ENCODE measurements at places on chromosomes 11 and 22. TPM values are rescaled to one million over a fixed set of nuclear protein-coding genes. Genes with fewer than 3 reads are reported as not detected.
A peak's percentile ranks its signal among the peaks of the same experiment; 100 is the strongest.

DNA sequence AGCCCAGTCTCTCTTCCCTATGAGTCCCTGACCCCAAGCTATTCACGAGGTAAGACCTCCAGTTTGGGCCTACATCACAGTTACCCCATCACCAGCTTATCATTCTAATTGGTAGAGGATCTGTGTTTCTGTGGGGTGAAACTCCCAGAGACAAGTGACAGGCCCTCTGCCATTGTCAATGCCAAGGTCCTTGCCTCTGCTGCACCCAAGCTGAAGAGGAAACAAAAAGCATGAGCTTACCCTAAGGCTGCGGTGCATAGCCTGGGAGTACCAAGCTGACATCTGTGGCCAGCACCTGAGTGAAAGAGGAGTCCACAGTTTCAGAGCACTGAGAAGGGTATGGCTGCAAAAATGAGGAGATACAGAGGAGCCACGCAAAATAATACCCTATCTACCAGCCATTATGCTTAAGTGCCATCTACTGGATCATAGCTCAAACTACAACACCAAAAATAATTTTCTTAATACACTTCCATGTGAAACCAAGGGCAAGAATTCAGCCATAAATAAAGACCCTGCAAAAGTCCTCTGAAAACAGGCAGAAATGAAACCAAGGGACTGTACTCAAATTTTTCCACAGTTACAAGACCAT lies 62.3 kb upstream of the ANO5 start:
- H3K4me3 ChIP-seq = no peak overlapping the region
- peak; percentile 77 for DNase-seq
- H3K27ac ChIP-seq = no peak overlapping the region
- H3K36me3 ChIP-seq = no peaks in the 10 kb centered on the region

DNA sequence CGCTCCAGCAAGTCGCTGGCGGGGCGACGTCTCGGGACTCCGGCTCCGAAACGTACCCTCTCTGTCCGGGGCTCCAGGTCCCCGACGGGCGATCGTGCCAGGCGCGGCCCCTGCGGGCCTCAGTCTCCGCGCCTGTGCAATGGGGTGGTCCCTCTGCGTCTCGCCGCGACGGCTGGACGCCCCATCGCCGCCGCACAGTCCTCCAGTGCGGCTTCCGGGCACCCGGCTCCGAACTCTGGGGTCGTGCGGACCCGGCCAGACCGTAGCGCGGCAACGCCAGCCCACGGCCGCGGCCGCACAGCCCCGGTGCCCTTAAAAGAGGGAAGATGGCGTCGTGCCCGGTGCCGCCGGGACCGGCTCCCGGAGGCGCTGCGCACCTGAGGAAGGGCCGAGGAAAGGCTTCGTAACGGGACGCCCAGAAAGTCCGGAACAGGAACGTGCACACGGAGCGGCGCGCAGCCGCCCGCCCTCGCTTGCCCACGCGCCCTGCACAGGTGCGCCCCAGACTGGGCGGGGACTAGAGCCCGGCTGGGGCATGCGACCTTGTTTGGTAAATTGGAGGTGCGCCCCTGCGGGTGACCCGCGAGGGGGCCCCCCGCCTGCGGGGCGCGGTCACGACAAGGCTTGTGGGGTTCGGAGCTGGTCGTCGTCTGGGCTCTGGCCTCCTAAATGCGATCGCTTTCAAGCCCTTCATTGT lies 525 bp downstream of the BIK start:
- H3K4me3 ChIP-seq = peak overlapping the region; percentile 38
- peaks cover 51% of the 10 kb centered on the region for H3K27me3 ChIP-seq
- H3K27ac ChIP-seq = no peak overlapping the region
- peaks cover 4% of the 10 kb centered on the region for H3K4me1 ChIP-seq
- H3K36me3 ChIP-seq = no peaks in the 10 kb centered on the region
- DNase-seq = no peak

DNA sequence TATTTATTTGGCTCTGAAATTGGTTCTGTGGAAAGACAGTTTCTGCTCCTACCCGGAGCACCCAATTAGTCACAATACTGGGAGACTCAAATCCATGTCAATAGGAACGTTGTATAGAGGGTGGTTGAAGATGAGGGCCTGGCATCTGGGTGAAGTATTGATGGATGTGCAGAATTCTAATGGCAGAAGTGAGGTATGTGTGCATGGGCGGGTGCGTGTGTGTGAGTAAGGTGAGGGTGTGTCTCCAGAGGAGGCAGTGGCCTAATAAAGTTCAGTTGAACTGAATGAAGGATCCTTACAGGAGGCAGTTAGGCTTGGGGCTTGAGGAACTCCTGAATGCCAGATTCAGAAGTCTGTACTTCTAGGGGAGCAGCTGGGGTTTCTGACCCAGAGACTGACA lies 71.8 kb upstream of the B3GAT1 start:
- H3K27me3 ChIP-seq = no peaks in the 10 kb centered on the region
- DNase-seq = no peak
- H3K4me3 ChIP-seq = no peak overlapping the region

- H3K36me3 ChIP-seq = no peaks in the 10 kb centered on the region
- no peaks in the 10 kb centered on the region for H3K27me3 ChIP-seq
- no peak for DNase-seq
- no peaks in the 10 kb centered on the region for H3K4me1 ChIP-seq
- no peak overlapping the region for H3K27ac ChIP-seq
- H3K4me3 ChIP-seq = no peak overlapping the region
Observed at GRCh38 chr11:111194860-111195568, 50.5 kb upstream of the POU2AF2 start.

- no peak overlapping the region for H3K4me3 ChIP-seq
- H3K27me3 ChIP-seq = peaks cover 5% of the 10 kb centered on the region
- H3K4me1 ChIP-seq = no peaks in the 10 kb centered on the region
- no peak for DNase-seq
- no peaks in the 10 kb centered on the region for H3K36me3 ChIP-seq
Observed at GRCh38 chr11:57178334-57178733, 3.4 kb upstream of the LRRC55 start.

- no peak overlapping the region for H3K4me3 ChIP-seq
- H3K27me3 ChIP-seq = no peaks in the 10 kb centered on the region
- no peak overlapping the region for H3K27ac ChIP-seq
- no peaks in the 10 kb centered on the region for H3K36me3 ChIP-seq
- no peaks in the 10 kb centered on the region for H3K4me1 ChIP-seq
Observed at GRCh38 chr11:16403448-16403803, 47.1 kb upstream of the SOX6 start.

DNA sequence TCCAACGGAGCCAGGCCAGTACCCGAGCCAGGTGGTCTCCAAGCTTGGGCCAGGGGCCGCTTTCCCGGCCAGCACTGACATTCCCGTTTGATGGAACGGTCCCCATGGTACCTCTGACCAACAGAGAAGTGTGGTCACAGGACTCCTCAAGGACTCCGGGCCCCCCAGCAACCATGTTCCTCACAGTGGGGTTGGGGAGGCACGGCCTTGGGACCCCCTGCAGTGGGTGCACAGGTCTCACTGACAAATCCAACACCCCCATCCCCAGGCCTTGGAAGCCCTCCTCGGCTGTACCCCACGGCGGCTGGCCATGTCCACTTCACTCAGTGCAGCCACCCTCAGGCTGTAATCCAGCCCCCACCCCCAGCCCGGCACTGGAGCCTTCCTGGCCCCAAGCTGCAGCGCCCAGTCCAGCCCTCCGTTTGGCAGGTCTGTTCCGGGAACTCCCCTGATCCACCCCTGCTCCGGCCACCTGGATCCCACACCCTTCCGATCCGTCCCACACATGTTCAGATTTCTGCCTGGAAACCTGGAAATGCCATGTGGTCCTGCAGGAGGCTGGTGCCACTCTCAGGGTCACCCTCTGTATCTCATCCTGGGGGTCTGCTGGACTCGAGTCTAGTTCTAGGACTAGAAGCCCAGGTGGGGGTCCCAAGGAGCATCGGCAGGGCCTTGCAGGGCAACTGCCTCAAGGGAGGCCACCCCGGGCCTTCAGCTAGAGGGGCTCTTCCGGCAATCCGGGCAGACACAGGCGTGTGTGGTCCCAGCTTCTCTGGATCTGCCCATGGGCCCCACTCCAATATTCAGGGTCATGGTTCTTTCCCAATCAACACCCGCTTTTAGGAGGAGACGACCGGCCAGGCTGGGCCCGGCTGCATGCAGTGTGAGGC lies 26.6 kb downstream of the TBX1 start:
- no peaks in the 10 kb centered on the region for H3K27me3 ChIP-seq
- H3K4me3 ChIP-seq = no peak overlapping the region
- no peak overlapping the region for H3K27ac ChIP-seq
- H3K36me3 ChIP-seq = peaks cover 7% of the 10 kb centered on the region
- no peaks in the 10 kb centered on the region for H3K4me1 ChIP-seq

DNA sequence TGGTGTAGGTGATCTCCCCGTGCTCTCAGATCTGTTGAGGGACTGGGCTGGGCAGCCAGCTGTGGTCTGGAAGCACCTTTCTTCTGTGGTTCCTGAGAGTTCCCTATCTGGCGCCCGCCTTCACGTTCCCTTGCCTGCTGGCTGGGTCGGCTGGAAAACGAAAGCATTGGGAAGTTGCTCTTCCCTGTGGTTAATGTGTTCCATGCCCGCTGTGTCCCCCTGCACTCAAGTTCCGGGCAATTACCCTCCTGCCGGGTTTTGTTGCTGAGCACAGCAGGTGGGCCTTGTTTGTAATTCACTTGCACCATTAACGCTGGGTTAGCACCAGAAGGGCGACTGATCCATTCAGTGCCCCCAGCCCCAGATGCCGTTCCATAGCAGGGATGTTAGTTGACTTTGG lies 134.1 kb downstream of the GRIK4 start:
- H3K36me3 ChIP-seq = no peaks in the 10 kb centered on the region
- H3K4me3 ChIP-seq = no peak overlapping the region
- no peaks in the 10 kb centered on the region for H3K27me3 ChIP-seq
- no peak overlapping the region for H3K27ac ChIP-seq
- H3K4me1 ChIP-seq = no peaks in the 10 kb centered on the region
- DNase-seq = no peak

DNA sequence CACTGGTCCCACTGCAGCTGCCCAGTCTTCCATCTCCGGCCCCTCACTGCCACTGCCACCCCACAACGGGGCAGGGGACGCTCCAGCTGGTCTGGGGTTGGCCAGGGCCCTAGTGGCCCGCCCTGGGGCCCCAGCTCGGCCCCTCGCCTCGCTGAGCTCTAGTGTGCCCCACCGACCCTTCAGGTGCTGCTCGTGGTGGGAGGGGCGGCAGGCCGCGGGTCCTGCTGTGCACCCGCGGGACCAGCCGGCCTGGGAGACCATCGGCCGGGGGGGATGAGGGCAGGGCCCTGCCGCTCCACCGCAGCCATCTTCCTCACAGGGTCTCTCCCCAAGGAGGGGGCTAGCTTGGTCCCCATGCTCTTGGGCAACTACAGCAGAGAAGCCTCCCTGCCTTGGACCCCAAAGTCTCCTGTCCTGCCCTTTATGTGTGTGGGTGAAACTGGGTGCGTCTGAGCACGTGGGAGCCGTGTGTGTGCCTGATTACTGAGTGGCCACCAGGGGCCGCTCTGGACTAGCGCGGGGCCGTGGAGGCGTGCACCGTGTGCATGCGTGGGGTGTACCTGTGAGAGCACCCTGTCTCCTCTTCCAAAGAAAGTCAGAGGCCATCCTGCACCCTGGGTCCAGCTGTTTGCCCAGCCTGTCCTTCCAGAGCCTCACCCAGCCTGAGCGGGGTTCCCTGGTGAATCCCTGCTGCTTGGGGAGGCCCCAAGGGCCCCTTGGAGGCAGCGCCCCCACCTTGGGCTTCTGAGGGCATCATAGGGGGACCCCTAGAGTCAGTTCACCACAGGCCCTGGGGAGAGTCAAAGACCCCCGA lies 6.0 kb upstream of the ACR start:
- H3K27ac ChIP-seq = no peak overlapping the region
- peak; percentile 48 for DNase-seq
- H3K27me3 ChIP-seq = peaks cover 18% of the 10 kb centered on the region
- no peaks in the 10 kb centered on the region for H3K4me1 ChIP-seq

DNA sequence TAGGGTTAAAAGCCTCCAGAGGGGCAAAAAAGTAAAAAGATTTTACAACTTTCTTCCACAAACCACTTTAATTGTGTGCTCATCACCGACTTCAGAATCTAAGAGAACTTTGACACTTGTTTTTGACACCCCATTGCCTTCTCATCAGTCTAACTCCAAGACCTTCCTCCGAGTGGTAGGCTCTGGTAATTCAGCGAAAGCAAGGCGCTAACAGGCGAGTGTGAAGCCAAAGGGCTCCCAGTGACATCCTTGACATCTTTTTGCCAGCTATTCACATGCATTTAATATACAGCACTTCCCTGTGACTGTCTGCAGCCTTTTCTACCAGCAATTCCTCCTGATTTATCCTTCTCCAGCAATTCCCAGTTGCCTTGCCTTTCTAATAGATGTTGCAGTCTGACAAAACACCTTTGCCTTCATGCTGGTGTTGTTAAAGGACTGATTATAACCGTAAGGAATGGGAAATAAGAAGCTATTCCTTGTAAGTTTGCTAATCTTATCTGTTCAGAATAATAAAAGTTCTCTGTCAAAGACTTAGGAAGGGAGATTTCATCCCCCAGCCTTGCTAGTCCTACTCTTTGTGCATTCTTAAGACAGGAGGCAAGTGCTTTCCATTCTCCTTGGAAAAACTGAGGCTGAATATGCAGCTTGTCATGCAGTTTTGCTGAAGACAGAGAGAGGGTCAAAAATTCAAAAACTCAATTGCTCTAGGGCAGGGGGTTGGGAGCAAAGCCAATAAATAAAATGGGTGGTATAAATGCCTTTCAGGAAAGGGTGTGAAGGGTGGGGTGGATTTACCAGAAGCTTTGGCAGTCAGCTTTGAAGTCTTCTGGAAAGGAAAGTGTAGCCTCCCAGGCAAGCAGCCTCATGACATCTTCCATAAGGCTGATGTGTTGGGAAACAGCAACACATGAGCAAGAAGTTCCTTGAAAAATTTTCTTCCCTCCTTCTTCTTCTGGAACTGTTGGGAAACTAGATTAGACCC lies 39.1 kb downstream of the SNX19 start:
- H3K4me3 ChIP-seq = no peak overlapping the region
- H3K27me3 ChIP-seq = no peaks in the 10 kb centered on the region
- H3K27ac ChIP-seq = no peak overlapping the region

DNA sequence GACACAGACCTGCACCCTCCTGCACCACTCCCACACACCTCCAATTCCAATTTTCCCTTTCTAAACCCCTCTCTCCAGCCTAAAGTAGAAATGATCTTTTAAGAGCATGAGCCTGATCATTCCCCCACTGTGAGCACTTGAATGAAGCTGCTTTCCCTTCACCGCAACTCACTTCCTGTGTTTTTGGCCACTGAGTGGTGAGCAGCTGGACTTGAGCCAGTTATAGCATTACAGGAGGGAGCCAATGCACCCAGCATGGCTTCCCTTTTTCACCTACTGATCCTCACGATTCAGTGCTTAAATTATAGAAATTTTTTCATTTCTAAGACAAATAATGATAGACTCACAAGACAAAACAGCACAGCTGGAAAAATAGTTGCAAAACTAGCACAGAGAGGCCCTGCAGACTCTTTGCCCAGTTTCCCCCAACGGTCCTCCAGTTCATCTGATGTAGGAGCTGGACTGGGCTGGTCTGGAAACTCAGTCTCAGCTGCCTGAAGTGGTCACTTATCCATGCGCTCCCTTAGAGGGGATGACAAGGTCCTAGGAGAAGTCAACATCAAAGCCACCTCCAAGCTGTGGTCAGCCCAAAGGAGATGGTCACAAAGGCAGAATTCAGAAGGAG lies 9.7 kb upstream of the APOL4 start:
- no peaks in the 10 kb centered on the region for H3K27me3 ChIP-seq
- H3K4me1 ChIP-seq = no peaks in the 10 kb centered on the region
- H3K27ac ChIP-seq = no peak overlapping the region
- H3K4me3 ChIP-seq = no peak overlapping the region
- H3K36me3 ChIP-seq = no peaks in the 10 kb centered on the region
- peak; percentile 21 for DNase-seq

The LMO2 gene
- 1.2 TPM for total RNA-seq

The LRP5 gene
- total RNA-seq = 46.5 TPM

The ST14 gene
- not detected for total RNA-seq

The KIF18A gene
- total RNA-seq = 45.0 TPM
